Activated CD8-positive, alpha-beta memory T cell treated with anti-CD3 and anti-CD28 coated beads for 4 hours (primary cell): ENCODE measurements at places on chromosomes 13 and 19.

DNA sequence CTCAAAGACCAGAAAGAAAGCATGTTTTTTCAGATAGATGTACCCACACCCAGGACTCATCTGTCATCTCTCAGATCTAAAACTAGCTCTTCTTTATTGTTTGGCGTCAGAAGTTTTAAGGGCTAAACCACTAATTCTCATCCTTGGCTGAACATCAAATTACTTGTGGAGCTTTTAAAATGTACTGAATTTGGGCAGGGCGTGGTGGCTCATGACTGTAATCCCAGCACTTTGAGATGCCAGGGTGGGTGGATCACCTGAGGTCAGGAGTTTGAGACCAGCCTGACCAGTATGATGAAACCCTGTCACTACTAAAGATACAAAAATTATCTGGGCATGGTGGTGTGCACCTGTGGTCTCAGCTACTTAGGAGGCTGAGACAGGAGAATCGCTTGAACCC, 47.4 kb downstream of the RCBTB2 start:
- no peak for DNase-seq

DNA sequence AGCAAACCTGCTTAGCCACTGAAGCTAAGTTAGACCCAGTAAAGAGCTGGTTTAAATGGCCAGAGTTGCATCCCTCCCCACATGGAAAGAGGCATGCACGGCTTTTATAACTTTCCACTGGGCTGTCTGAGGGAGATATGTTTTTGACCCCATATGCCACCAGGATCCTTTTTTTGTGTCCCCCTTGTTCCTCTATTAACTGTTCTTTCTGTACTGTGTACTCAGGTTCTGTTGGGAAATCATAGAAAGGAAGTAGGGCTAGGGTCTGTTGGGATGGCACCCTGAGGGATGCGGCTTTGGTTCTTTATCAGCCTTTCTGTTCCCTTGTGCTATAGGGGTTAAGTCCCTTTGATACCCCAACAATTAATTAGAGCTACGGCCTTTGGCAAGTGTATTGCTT, 12.2 kb upstream of the TM9SF2 start:
- no peak for DNase-seq

DNA sequence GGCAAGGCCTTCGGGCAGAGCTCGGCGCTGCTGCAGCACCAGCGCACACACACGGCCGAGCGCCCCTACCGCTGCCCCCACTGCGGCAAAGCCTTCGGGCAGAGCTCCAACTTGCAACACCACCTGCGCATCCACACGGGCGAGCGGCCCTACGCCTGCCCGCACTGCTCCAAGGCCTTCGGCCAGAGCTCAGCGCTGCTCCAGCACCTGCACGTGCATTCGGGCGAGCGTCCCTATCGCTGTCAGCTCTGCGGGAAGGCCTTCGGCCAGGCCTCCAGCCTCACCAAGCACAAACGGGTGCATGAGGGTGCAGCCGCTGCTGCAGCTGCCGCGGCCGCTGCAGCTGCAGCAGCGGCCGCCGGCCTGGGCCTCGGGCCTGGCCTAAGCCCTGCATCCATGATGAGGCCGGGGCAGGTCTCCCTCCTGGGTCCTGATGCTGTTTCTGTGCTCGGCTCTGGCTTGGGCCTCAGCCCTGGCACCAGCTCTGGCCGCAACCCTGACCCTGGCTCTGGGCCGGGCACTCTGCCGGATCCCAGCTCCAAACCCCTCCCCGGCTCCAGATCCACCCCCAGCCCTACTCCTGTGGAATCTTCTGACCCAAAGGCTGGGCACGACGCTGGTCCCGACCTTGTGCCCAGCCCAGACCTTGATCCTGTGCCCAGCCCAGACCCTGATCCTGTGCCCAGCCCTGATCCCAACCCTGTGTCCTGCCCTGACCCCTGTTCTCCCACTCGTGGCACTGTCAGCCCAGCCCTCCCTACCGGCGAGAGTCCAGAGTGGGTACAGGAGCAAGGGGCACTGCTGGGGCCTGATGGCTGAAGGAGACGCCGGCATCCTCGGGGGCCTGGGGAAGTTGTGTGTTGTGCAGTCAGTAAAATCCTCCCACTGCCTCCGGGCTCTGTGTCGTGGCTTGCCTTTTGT, 2.0 kb upstream of the MCOLN1 start:
- DNase-seq = no peak

GRCh38 chr19:37991841-37992248, 84.8 kb downstream of the SIPA1L3 start:
- no peak for DNase-seq

- no peak for DNase-seq
Observed at GRCh38 chr13:112034231-112034630, 32.7 kb upstream of the SOX1 start.

DNA sequence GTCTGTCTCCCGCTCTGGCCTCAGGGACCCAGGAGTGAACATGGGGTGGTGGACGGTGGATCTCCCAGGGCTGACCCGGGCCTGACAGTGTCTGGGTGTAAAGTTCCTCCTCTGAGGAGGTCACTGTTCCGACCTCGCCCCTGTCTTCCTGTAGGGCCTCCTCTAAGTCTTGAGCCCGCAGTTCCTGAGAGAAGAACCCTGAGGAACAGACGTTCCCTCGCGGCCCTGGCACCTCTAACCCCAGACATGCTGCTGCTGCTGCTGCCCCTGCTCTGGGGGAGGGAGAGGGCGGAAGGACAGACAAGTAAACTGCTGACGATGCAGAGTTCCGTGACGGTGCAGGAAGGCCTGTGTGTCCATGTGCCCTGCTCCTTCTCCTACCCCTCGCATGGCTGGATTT, at the start of gene SIGLEC9:
TSS of gene SIGLEC9 (plus strand) at position 178 of the 400 bp plus-strand sequence. CDS start at position 247, 69 bp downstream.
- DNase-seq = no peak

DNA sequence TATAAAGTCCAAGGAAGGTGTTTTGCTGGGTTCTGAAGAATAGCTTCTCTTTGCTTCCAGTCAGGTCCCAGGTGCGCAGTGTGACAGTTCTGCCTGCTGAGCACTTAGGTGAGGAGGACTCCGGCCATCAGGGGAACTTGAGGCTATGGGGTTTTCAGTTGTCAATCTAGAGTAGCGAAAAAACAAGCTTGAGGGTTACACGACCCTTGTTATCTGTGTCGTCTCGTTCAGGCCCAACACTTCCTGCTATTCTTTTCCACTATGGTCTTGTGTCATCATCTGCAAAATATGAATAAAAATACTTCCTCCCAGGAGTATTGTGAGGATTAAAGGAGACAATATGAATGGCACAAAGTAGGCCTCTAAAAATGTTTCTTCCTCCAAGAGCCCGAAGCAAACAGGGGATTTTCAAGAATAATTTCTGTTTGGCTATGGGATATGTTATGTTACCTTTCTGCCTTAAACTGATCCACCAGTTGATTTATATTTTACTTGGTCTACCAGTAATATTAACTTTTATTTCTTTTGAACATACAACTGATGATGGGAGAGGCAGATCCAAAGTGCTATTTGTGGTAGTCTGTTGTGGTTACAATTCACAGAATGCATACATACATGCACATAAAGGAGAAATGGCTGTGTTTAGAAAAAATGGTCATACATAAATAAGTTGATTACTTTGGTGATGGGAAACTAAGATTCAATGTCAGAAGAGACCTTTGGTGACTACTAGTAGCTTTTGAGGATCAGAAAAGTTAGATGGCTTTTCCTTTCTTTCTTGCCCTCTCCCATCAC, 40.5 kb upstream of the RCBTB2 start:
- DNase-seq = no peak

- no peak for DNase-seq
Observed at GRCh38 chr19:56972291-56972841, 131.8 kb upstream of the PEG3 start.

DNA sequence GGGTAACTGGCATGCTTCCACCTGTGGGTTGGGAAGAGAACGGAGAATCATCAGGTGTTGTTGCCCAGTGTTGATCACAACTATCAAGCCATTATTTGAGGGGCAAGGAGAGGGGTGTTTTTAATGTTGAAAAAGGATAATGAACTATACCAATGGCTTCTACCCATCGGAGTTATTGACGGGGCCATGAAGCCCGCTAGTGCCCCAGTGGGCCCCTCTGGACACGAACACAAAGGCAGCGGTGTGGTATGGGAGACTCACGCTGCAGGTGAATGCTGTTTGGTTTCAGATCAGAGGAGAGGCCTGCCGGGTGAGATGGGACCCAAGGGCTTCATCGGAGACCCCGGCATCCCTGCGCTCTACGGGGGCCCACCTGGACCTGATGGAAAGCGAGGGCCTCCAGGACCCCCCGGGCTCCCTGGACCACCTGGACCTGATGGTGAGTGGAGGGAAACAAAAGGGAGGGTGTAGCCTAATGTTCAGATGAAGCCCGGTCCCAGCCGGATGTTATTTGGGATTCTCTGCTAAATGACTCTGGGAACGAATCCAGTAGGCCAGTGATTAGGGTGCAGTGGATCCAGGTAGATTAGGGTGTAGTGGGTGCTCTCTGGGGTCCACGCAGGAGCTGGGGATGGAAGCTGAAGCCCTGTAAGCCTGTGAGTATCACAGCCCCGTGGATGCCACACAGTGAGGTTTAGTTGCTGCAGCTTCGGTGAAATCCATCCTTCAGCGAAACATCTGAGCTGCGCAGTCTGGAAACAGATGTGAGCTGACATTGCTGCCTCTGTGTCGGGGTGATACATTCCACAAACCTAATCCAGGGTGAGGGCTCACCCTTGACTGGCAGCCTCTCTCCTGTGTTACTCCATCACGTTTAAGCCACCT, 111.3 kb downstream of the RAB20 start:
- DNase-seq = no peak

- no peak for DNase-seq
Observed at GRCh38 chr13:98458431-98458830, 118.5 kb downstream of the STK24 start.

- no peak for DNase-seq
Observed at GRCh38 chr13:86608701-86609100, 809.5 kb upstream of the SLITRK6 start.

- DNase-seq = no peak
Observed at GRCh38 chr19:38375748-38376147, 1.4 kb downstream of the PSMD8 start.

DNA sequence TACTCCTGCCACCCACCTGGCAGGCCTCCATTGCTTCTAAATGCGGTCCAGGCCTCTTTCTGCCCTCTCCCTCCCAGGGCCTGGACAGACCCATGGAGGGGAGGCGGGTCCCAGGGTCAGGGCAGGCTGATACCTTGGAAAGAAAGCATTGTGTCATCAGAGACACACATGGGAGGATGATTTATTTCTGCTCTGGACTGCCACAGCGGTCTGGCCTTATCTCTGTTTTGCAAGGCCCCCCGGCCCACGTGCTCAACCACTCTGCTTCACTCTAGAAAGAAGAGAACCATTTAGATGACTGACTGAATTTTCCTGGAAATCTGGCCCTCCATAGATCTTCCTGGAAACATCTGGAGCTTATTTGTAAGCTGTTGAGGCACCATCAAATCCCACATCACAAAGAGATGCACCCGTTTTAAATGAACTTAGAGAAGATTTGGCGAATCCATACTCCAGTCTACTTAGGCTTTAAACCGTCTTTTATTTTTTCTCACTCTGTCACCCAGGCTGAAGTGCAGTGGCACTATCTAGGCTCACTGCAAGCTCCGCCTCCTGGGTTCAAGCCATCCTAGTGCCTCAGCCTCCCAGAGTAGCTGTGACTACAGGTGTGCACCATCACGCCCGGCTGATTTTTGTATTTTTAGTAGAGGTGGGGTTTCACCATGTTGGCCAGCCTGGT, 48.3 kb upstream of the URI1 start:
- DNase-seq = no peak

- DNase-seq = no peak
Observed at GRCh38 chr19:15431396-15432017, 12.7 kb upstream of the AKAP8L start.
